HFFc6 (cell line): ENCODE measurements at places on chromosomes 16 and 17.

- no peak for DNase-seq
These were observed 770 bp downstream of the CCNF start for GRCh38 chr16:2429771-2430663.

DNA sequence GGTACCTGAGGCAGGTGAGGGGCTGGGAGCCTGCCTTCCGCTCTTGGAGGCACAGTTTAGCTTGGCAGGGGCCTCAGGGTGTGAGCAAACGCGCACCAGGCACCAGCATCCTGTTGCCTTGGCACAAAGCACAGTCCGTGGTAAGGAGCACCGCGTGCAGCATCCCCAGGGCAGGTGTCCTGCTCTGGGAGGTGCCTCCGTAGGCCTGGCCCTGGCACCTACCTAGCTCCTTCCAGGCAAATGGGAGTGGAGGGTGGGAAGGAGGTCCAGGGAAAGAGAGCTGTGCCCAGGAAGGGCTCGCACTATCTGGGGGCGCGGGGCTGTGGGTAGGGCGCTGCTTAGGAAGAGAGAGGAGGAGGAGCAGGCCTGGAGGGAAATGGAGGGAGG lies 3.1 kb upstream of the GSE1 start:
- DNase-seq, result no peak

GRCh38 chr17:58332778-58333735 lies 4.5 kb upstream of the TSPOAP1 start:
- DNase-seq, result no peak

DNA sequence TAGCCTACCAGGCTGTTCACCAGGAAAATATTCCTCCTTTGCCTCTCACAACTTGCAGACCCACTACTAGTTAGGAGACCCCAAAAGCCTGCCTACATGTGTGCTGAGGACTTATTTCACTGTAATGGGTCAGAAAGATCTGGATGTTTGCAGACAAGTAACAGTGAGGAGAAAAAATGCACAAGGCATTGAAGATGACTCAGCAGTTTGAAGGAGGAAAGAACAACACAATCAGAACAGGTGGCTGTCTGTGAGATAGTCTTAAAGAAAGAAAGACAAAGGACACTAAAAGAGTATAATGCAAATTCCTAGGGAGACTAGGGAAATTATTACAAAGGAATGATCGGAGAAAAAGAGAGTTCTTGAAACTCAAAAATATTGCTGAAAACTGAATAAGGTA lies 69.0 kb downstream of the ANKFN1 start:
- DNase-seq, result no peak

DNA sequence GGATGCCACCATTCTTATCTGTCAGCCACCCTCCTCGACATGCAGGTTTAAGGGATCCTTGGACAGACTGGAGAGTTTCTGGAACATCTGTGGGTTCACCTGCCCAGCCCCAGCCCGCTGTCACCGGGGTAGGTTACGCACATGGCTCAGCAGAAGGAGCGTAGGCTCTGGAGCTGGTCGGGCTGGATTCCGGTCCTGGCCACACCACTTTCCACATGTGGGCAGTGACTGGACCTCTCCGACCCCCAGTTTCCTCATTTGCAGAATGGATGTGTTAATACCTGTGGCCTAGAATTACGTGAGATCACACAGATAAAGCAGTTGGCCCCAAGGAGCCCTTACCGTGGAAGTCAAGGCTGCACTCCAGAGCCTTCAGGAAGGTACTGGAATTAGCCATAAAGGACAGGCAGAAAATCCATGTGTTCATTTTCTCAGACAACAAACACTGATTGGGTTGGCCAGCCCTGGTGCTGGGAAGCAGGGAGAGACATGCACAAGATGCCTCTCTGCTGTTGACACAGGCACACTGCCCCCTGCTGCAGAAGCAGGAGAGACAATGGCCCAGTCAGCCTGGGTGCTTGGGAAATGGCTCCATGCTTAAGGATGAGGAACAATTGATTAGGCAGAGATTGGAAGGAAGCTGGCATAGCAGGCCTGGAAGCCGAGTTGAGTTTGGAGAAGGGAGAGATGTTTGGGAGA lies 58.8 kb downstream of the SF3B3 start:
- DNase-seq, result no peak

DNA sequence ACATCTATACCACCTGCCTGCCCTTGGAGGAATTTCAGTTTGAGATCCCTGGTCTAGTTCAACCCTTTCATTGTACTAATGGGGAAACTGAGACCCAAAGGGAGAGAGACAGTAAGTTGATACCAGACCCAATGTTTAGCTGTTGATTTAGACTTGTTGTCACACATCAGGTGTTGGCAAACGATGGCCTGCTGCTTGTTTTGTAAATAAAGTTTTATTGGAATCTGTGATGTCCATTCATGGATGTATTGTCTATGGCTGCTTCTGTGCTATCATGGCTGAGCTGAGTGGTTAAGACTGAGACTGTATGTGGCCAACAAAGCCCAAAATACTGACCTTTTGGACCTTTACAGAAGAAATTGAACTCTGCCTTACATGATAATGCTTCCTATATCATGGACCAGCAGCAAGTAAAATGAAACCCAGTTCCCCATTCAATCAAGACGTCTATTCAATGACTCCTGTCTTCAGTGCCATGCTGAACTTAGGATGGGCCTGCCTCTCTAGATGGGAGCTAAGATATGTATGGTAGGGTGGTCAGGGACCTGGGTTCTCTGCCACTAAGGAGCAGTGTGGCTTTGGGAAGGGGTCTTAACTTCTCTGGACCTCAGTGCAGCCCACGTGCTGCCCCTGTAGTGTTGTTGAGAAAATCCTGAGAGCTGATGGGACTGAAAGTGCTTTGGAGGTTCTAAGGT lies 111.0 kb downstream of the IRX5 start:
- DNase-seq, result no peak

GRCh38 chr17:1126250-1126797 lies 53.5 kb downstream of the ABR start:
- no peak for DNase-seq

DNA sequence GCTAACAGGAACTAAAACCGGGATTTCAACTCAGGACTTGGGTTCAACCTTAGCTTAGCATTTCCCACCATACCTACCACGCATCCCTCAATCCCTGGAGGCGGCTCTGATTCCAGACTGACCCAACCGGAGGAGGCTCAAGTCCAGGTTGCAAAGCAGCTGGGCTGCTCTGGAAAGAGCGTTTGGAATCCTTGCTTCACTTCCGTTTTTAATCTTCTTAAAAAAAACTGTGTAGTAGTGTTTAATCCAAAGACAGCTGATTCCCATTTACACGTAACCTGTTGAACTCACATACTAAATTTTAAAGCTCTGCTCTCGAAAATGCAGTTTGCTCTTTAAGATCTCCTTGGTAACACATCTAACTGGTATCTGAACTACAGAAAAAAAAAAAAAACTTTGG lies 50.0 kb downstream of the NXN start:
- no peak for DNase-seq

GRCh38 chr16:27109666-27110523 lies 43.2 kb downstream of the C16orf82 start:
- peak; percentile 53 for DNase-seq

GRCh38 chr17:83194761-83195329 lies 115.4 kb downstream of the METRNL start:
- no peak for DNase-seq

DNA sequence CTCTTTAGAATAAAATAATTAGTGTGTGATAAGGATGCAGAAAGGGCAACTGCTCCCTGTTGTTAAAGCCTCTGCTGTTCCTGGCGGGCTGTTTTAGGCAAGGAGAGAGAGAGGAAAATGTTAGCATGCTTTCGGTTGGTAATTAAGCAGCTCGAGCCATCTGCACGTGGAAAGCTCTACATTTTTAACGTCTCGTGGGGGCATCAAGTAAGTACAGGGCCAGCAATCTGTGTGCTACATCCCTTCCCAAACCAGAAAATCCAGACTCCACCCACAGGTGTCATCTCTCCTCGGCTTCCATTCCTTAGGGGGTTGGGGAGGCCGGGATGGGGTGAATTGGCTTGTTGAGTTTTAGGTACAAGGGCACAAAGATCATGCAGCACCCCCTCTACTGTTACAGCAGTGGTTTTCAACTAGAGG lies 62.4 kb upstream of the MARCHF10 start:
- no peak for DNase-seq

DNA sequence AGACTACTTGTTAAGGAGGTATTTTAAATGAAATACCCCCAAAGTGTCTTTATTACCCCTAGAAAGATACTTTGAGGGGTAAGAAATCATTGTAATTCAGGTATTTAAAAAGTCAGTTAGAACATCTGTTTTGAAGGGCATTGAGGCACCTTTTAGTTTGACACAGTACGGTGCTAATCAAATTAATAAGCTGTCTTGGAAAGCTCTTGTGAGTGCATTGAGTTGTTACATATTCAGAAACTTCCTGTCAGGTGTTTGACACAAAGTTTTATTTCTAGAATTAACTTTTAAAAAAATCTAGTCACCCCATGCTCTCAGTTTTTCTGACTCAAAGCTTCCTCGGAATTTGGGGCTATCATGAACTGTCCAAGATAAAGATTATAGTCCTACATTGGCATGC lies 4.6 kb downstream of the RBBP6 start:
- no peak for DNase-seq

DNA sequence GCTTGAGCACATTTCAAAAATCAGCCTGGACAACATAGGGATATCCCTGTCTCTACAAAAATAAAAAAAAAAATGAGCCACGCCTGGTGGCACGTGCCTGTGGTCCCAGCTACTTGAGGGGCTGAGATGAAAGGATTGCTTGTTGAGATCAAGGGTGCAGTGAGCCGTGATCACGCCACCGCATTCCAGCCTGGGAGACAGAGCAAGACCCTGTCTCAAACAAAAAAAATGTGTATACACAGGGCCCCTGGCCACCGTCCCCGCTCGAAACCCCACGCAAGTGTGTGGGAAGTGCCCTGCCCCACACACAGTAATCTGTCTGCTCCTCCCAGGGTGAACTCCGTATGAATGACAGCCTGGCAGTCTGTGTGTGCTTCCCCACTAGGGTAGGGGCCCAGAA lies 93.0 kb upstream of the RPL38 start:
- DNase-seq, result no peak

DNA sequence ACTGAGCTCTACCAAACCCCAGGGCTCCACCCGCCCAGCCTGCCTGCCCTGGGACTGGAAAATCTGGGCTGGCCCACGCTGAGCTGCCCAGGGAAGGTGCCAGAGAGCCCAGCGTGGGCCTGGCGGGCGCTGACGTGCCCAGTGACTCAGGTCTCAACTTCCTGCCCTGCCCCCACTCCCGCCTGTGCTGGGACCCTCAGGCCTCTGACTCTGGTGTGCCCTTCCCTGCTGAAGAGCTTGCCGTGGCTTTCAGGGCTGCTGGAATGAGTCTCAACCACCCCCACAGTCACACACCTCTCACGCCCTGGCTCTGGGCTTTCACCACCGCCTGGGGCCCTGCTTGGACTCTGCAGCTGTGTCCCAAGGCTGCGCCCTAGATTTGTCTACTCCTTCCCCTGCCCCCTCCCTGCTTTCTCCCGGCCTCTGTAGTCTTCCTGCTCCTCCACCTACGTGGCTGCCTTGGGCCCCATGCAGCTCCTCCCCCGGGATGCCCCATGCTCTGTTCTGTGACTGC lies 10.4 kb downstream of the LLGL1 start:
- DNase-seq, result peak; percentile 91
